ENCODE measurements at places on chromosomes 1 and 21.

GRCh38 chr1:46719689-46720088 lies 775 bp upstream of the EFCAB14 start:
- no peak for DNase-seq

- no peak for DNase-seq
Observed at GRCh38 chr1:98292994-98293393, 368.5 kb upstream of the SNX7 start.

GRCh38 chr1:198619375-198620140 lies 19.3 kb upstream of the PTPRC start:
- DNase-seq = no peak

DNA sequence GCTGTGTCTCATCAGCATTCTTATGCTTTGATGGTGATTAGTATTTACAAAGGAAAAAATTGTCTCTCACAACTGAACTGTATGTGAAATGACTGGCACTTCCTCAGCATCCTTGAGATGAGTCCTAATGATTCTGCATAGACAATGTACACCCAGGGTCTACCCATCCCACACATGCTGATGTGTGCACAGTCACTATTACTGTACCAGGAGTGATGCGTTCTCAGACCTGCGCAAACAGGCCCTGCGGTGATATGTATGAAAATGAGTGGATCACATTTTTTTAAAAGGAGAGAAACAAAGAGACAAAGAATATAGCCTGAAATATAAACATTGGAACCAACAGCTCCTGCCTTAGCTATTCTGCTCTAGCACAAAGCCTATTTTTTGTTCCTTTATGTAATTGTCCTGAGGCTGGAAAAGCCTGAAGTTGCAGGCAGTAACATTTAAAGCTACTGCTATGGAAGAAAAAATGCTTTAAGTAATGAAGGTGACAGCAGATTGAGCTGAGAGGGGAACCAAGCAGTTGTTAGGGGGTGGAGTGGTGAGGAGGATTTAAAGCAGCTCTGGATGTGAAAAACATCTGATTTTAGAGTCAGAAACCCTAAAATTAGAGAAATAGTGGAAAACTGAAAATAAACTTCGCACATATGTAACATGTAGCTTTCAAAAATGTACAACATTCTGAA lies 5.5 kb downstream of the RCAN1 start:
- DNase-seq = no peak

DNA sequence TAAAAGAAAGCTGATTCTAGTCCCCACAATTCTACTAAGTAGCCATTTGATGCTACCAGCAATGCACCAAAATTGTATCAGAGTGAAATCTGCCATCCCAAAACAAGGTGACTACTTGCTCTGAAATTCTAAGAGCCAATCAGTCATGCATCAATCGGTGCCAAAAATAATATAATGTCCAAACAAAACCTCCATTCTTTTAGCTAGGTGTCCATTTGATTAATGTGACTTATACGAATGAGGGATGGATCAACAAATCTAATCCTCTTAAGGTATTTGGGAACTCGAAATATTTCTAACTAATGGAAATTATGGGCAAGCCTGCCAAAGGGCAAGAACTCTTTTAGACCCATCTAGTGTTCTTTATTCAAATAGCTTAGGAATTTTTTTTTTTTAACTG lies 66.4 kb upstream of the NEK2 start:
- no peak for DNase-seq

GRCh38 chr1:155052439-155053395 lies 1.6 kb downstream of the ADAM15 start:
- DNase-seq = no peak

- no peak for DNase-seq
Observed at GRCh38 chr1:164912290-164912689, 353.3 kb downstream of the PBX1 start.

- no peak for DNase-seq
Observed at GRCh38 chr1:205639567-205639966, 7.8 kb upstream of the ELK4 start.

- DNase-seq = no peak
Observed at GRCh38 chr1:225921734-225922709, 2.0 kb downstream of the PYCR2 start.

- no peak for DNase-seq
Observed at GRCh38 chr1:118143831-118144230, 41.2 kb downstream of the SPAG17 start.

- DNase-seq = no peak
Observed at GRCh38 chr1:64039390-64039926, 164.0 kb upstream of the UBE2U start.

DNA sequence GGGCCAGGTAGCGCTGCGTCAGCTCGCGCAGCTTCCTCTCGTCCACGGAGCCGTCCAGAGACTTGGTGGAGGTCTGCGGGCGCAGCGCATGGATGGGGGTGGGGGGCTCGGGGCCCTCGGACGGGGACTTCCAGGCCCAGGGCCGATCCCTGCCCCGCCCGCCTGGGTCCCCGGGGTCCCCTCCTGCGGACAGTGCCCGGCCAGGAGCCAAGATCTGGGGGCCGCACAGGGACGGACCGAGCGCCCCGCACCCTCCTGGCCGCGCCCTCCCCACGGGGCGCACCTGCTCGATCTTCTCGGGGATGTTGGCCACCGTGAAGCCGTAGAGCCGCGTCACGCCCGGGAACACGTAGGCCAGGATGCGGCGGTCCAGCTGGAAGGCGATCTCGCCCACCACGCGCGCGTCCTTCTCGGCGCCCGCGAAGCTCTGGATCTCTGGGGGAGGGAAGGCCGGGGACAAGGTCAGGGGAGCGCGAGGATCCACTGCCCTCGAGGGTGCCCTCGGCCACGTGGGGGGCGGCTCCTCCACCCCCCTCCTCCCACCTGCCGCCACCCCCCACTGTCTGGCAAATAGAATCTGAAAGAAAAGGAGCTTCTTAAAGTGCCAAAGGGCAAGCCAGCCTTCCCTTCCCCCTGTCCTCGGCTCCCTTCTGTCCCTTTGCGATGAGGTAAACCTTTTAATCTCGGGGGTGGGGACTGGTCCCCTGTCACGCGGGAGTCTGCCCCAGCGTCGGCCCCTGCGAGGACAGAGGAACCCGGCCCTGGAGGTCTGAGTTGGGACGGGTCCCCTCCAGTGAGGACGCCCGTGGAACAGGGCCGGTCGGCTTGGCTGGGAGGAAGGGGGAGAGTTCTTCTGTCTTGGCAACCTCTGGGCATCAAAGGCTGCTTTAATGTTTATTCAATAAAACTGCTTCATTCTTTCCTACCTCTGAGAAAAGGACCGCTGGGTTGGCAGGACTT lies 6.5 kb upstream of the FTCD start:
- DNase-seq = no peak

GRCh38 chr1:53572065-53572814 lies 113.0 kb downstream of the DMRTB1 start:
- no peak for DNase-seq

DNA sequence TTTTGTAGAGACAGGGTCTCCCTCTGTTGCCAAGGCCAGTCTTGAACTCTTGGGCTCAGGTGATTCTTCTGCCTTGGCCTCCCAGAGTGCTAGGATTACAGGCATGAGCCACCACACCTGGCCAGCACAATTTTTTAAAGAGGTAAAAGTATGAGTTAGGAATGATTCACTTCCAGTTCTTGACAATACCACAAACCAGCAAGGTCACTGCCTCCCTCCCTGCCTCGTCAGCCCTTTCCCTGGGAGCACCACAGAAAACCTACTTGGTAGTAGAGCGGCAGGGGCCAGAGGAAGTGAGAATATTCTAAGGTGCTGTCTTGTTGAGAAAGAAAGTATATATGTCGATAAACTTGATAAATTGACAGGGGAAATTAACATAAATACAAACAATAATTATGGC lies 10.8 kb upstream of the CDA start:
- DNase-seq = no peak

- DNase-seq = no peak
Observed at GRCh38 chr1:210456731-210457255, 128.1 kb downstream of the HHAT start.

DNA sequence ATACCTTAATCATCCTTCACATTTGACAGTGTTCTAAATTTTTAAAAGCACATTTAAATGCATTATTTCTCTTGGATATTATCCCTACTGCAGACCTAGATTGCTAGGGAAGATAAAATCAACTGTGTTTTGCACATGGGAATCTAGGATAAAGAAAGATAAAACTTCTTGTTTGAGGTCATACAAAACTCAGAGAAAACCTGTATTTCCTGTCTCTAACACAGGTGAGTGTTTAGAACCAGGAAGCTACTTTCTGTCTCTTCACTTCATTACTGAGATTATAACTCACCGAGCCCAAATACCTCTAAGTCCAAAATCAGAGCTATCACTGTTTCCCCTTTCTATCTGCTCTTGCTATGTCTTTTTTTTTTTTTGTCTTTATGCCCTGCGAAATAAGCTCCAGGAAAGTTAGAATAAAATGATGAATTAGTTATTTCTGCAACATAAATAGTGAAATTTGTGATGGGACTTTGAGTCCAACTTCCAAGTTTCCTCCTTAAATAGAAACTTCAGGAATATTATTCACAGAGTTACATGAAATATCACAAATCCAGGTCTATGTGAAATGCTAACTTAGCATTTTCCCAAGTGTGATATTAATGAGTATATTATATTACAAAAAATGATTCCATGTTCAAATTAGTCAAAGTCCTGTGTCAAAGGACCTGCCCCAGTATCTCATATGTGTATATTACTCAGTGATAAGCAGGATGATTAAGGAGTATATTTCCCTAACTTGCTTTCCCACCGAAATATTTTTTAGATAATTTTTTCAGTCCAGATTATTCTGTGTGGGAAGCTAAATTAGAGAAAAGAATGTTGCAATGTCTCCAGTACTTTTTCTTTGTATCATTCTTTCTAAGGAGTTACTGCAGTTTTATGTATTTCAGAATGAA lies 226.4 kb downstream of the PLA2G4A start:
- no peak for DNase-seq

DNA sequence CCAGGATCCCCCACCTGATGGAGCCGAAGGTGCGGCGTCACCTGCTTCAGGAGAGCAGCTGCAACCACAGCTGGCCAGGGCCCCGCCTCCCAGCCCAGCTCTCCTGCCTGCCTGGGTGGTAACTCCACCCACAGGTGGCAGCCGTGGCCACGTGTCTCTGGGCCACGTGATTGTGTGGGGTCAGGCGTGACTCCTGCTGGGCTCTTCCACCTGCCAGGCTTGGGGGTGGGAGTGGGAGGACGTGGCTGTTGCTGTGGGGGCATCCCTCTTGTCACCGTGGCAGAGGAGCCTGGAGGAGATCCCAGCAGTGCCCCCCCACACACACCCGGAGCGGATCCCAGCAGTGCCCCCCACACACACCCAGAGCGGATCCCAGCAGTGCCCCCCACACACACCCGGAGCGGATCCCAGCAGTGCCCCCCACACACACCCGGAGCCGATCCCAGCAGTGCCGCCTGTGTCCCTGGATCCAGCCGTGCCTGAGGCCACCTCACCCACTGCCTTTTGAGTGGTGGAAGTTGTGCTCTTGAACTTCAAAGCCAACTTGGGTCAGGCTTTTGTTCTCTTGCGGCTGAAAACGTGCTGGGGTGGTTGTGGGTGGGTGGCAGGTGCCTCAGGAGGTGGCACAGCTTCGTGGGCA lies 32.2 kb downstream of the POFUT2 start:
- no peak for DNase-seq

DNA sequence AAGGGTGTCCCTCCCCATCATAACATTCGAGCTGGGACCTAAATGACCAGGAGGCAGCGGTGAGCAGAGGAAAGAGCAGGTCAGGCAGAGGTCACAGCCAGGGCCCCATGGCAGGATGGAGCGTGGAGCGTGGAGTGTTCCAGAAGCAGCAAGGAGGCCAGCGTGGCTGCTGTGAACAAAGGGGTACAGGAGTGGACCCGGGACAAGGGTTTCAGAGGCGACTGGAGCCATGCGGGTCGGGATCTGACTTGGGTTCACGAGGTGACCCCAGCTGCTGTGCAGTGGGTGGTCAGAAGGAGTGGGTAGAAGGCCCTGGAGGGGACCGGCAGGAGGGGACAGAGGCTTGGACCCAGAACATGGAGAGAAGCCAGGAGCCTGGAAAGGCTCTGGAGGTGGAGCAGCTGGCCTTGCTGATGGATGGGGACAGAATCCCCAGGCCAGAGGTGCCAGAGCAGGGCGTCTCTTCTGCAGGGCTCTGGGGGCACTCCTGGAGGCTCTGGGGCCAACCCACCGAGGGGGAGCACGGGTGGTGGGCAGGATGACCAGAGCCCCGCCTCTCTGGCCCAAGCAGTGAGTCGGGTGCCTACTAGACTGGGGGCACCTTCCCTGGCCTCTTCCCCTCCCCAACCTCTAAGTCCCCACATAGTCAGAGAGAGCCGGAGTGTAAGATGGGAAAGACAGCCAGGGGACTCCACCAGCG lies 2.3 kb downstream of the CHD5 start:
- DNase-seq = no peak

Data from stimulated activated CD4-positive, alpha-beta T cell treated with anti-CD3 and anti-CD28 coated beads, Interleukin-1b, Interleukin-23, amount 100 ng/mL, for 1 hour (primary cell).